ENCODE measurements at places on chromosomes 4 and X. TPM values are rescaled to one million over a fixed set of nuclear protein-coding genes. Genes with fewer than 3 reads are reported as not detected.

The SYP gene
- polyA plus RNA-seq, result 2.9 TPM

DNA sequence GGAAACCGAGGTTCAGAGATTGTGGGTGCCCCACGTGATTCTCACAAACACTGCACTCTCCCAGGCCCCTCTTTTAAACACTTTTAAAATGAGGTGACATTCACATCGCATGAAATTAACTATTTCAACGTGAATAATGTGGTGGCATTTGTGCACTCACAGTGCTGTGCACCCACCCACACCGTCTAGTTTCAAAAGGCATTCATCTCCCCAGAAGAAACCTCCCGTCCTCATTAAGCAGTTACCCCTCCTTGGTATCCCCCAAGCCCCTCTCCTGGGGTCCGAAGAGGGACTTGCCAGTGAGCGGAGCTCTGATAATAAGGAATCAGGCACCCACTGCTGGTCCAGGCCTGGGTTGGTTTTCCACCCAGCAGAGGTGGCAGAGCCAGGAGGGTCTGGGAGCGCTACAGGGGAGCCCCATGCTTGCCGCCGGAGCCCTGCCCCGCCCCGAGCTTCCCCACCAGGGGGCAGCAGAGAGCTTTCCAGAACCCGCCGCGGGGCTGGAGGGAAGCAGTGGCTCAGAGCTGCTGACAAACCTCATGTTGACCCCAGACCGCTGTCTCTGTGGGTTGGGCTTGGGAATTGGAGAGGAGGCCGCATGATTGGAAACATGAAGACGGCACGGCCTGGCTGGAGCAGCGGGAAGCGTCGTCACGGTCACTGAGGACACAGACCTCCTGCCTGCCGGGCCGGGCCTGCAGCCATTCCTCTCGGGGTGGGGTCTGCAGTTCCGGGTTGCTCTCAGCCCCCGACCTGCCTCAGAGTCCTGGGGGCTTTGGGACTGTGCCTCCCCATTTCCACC lies 27.5 kb upstream of the HTRA3 start:
- peak; percentile 95 for DNase-seq

DNA sequence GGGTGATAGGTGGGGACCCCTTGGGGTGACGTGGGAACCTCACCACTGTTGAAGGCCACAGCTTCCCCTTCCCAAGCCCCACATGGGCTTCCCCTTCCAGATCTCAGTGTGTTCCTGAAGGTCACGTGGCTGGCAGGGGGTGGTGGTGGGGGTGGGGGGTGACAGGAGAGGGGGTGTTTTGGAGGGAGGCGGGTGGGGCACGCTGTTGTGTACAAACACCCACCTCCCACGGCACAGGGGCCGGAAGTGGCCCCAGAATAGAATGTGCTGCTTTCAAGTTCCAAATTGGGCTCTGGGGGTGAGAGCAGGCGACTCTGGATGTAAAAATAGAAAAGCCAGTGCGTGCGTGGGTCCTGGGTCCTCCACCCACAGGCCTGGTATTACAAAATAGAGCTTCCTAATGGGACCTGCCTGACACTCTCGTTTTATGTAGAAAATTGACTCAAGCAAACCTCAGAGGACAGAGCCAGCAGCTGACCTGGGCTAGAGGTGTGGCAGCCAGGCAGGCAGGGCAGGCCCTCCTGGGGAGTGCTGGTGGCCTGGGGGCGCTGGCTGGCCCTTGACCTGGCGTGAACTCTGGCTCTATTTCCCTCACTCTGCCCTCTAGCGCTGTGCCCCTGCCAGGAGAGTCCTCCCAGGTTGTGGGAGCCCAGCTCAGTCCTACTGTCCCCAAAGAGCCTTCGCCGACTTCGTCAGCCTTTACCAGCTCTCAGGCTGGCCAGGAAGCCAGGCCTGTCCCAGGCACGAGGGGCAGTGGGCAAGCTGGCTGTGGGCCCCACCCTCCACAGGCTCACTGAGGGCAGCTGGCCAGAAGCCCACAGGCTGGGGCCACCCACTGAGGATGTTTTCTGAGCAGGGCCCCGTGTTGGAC lies 5.4 kb upstream of the SH3BP2 start:
- no peak for DNase-seq

DNA sequence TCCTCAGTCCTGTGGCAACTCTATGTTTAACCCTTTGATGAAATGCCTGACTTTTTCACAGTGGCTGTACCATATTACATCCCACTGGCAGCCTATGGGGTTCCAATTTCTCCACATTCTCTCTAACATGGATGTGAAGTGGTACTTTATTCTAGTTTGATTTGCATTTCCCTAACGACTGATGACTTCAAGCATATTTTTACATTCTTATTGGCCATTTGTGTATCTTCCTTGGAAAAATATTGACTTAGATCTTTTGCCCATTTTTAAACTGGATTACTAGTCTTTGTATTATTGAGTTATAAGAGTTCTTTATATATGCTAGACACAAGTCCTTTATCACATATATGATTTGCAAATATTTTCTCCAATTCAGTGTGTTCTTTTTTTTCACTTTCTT lies 2.1 kb upstream of the RAB39B start:
- DNase-seq, result no peak

DNA sequence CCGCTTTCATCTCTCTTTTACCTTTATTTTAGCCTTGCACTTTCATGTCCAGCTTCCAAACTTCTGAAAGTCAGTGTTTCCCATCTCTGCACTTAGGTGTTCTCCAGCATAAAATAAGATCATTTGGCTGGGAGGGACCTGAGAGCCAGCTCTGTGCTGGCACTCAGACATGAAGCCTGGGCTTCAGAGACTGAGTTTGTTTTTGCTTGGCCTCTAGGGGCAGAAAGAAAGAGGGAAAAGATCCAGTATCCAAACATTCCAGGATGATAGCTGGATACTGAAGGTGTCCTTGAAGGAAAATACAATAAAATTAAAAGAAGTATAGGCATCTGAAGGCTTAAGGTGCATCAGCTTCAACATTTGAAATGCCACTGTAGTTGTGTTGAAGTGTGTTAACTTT lies 202.4 kb upstream of the ZIC3 start:
- no peak for DNase-seq

The ZCCHC18 gene
- polyA plus RNA-seq, result 4.8 TPM

DNA sequence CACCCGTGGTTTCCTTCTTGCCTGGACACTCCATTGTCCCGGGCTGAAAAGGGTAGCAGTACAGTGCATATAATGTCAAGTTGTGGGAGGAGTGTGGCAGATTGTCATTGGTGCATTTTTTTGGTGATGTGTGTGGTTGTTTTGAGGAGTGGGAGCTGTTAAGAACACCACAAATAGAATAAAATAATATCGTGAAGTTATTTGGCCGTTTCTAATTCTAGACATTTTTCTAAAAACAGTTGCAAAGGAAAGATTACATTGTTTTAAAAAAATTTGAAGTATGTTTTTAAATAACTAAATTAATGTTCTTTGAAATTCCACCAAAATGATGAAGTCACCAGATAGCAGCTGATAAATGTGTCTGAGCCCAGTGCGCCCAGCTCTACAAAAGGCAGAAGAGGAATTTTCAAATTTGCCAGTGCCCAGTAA lies 1.3 kb downstream of the PKD2 start:
- no peak for DNase-seq

The MTMR1 gene
- 25.8 TPM for polyA plus RNA-seq

The LPAR4 gene
- 14.6 TPM for polyA plus RNA-seq

- no peak for DNase-seq
These were observed 1016.0 kb upstream of the INTU start for GRCh38 chr4:126616795-126617194.

- DNase-seq, result no peak
These were observed 33.8 kb downstream of the OTUD6A start for GRCh38 chrX:70096052-70096451.

DNA sequence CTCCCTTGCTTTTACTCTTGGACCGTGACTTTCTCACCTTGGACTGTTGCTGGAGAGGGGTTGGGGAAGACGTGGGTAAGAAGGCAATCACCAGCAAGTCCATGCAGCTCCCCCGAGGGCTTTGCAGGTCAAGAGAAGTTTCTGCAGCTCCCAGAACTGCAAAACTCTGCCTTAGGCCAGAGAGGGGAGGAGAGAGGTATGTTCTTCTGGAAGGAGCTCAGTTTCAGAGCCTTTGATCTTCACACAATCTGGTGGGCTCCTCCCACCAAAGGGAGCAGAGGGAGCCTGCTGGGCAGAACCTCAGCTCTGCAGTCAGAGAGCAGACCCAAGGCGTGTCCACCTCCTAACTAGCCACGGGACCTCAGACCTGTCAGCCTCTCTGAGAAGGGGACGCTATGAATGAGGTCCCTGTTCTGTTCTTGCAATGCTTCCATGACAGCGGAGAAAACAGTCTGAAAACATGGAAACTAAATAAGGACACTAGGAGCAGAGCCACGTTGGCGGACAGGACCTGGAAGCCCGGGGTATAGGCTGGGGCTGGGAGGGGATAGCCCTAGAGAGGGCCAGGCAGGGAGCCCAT lies 92.8 kb downstream of the EVC2 start:
- no peak for DNase-seq

The SPON2 gene
- 14.7 TPM for polyA plus RNA-seq

DNA sequence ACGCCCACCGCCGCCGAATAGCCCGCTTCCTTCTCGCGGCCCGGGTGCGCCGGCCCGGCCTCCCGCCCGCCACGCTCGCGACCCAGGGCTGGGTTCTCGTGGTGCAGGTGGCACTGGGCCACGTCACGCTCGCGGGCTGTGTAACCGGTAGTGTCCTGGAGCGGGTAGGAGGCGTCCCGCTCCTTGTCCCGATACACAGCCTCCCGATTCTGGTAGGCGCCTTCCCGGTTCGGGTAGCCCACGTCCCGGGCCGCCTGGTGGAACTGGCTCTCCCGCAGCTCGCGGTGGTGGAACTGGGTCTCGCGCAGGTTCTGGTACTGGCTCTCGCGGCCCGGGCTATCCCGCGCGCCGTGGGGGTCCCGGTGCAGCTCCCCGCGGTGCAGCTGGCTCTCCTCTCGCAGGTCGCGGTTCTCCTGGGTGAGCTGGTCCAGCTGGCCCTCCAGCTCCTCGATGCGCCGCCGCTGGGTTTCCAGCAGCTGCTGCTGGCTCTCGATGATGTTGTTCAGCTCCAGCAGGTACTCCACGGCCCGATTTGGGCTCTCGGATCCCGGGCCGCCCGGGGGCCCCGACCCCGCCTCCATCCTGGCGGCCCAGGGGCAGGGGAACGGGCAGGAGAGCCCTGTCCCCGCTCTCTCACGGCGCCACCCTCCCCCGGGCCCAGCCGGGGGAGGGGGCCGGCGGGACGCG lies 39.3 kb upstream of the IQSEC2 start:
- DNase-seq, result no peak

DNA sequence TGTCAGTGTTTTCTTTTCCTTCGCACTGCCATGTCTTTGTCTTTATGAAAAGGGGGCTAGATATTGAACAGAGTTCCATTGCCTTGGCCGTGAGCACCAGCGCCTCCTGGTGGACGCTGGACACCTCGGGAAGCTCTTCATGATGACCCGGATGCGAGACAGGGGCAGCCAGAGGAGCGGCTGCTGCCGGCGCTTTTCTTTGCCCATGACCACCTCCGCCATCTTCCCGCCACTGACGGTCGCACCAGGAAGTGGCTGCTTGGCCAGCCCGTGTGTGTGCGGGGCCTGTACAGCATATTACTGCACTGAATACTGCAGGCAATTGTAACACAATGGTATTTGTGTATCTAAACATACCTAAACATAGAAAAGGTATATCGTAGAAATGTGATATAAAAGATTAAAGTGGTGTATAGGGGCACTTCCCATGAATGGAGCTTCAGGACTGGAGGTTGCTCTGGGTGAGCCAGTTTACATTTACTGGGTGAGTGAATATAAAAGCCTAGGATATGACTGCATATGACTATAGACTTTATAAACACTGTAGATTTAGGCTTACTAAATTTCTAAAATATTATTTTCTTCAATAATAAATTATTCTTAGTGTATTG lies 15.8 kb upstream of the GRIA2 start:
- DNase-seq, result no peak

DNA sequence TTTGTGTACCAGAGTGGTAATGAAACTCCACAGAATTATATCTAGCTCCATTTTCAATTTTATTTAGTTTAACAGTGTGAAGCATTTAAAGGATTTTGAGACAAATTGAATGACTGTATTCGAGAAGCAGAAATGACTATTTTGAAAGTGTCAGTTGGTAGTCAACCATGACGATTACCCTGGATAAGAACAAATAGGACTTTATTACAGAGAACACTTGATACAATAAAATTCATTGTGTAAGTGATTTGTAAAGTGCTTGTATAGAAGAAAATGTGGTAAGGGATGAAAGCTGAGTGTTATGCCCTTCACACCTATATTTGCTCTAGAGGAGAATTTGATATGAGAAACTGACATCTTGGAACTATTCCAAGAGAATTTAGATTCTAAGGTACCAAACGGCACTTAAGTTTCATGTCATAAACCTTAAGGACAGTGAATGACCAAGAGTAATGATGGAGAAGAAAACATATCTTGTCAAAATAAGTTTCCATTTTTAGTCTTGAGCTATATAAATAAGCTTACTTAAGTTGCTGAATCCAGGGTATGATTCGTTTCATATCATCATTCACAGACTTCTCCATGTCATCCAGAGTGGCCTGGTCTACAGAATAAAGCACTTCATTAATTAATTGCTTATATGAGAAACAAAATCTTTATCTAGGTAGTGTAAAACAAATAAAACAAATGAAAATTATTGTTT lies 34.6 kb downstream of the MED14 start:
- no peak for DNase-seq

DNA sequence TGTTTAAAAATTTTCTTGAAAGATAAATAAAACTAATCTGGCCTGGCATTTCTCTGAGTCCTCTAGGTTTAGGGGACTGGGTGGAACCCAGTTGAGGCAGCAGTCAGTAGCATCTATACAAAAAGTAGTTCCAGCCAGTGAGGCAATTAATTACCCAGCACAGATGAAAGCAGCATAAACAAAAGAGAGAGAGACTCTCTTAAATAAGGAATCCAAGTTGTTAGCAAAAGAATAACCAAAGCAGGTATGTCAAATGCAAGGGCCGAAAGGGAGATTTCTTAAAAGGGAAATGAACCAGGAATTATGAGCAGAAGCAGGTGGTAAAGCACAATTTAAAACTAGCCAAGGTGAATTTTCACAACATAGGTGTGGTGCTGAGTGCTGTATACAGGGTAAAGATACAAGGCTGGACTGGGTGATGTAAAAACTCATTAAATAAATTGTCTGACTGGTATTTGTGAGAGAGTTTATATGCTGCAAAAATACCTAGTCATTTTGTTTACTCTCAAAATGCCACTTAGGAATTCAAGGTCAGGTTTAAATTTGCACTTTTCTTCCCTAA lies 94.6 kb upstream of the GALNT7 start:
- no peak for DNase-seq

- DNase-seq, result no peak
These were observed 60.4 kb downstream of the SHROOM2 start for GRCh38 chrX:9846631-9847030.

The SGCB gene
- 42.2 TPM for polyA plus RNA-seq

DNA sequence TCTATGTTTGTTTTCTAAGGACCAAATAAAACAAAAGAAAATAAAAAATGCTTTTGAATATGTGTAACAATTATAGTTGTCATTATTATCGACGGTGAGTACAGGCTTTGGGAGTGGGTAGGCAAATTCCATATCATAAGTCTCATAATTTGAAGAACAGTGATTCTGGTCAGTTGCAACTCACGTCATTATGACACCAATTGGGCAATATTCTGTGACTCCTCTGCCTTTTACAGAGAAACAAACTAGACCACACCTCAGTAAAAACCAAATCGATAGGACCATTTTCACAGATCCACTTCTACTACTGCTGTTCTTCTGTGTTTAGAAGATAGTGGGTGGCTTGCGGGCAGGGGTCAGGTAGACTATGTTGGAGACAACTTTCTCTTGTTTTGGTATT lies 250.1 kb downstream of the C4orf33 start:
- DNase-seq, result no peak
